ENCODE measurements at places on chromosomes 13 and 19. TPM values are rescaled to one million over a fixed set of nuclear protein-coding genes. Genes with fewer than 3 reads are reported as not detected.

- H3K4me1 ChIP-seq: no peaks in the 10 kb centered on the region
- H3K4me3 ChIP-seq: no peak overlapping the region
- DNase-seq: no peak
- H3K27me3 ChIP-seq: no peaks in the 10 kb centered on the region
Observed at GRCh38 chr13:22405891-22406290, 735.0 kb downstream of the FGF9 start.

DNA sequence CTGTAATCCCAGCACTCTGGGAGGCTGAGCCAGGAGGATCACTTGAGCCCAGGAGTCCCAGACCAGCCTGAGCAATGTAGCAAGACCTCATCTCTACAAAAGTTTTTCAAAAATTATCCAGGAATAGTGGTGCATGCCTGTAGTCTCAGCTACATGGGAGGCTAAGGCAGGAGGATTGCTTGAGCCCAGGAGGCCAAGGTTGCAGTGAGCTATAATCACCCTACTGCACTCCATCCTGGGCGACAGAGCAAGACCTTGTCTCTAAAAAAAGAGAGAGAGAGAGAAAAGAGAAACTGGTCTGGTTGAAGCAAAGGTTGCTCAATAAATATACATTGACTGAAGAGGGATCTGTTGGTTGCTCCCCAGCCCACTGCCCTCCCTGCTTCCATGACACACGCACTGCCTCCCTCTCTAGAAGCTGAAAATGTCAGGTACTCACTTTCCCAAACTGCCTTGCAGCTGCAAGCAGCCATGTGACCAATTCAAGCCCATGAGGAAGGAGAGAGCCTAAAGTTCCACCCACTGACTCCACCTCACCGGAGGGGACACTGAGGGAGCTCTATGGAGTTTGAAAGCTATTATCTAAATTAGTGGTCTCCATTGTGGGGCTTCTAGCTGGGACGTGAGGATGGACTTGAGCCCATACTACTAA is 14.0 kb downstream of the CEACAM16 start:
- H3K27me3 ChIP-seq: no peaks in the 10 kb centered on the region
- peaks cover 6% of the 10 kb centered on the region for H3K4me1 ChIP-seq
- no peak overlapping the region for H3K4me3 ChIP-seq
- H3K36me3 ChIP-seq: no peaks in the 10 kb centered on the region
- no peak for DNase-seq

- no peak overlapping the region for H3K27ac ChIP-seq
- H3K4me3 ChIP-seq: no peak overlapping the region
- 0 out of 2 replicates have a peak, but pooled peaks cover 3% of the 10 kb centered on the region for H3K36me3 ChIP-seq
- no peaks in the 10 kb centered on the region for H3K4me1 ChIP-seq
Observed at GRCh38 chr13:114072421-114072820, 60.0 kb downstream of the RASA3 start.

DNA sequence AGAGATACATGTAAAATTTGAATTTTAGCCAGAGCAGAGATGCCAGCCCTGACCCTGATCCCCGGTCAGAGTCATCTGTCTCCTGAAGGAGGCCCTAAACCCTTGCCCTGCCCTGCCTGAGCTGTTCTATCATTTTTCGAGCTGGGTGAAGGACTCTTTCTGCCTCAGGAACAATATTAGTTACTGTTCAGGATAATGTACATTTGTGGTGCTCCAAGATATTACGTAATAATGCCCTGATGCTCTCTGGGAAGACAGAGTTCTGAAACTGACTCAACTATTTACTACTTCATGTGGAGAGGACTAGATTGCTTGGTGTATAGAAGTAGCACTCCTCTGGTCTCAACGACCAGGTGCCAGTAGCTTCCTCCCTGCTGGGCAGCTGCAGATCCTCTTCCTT is 37.9 kb upstream of the UBL3 start:
- no peak overlapping the region for H3K27ac ChIP-seq
- H3K4me3 ChIP-seq: no peak overlapping the region
- H3K36me3 ChIP-seq: no peaks in the 10 kb centered on the region
- no peak for DNase-seq
- H3K4me1 ChIP-seq: no peaks in the 10 kb centered on the region

DNA sequence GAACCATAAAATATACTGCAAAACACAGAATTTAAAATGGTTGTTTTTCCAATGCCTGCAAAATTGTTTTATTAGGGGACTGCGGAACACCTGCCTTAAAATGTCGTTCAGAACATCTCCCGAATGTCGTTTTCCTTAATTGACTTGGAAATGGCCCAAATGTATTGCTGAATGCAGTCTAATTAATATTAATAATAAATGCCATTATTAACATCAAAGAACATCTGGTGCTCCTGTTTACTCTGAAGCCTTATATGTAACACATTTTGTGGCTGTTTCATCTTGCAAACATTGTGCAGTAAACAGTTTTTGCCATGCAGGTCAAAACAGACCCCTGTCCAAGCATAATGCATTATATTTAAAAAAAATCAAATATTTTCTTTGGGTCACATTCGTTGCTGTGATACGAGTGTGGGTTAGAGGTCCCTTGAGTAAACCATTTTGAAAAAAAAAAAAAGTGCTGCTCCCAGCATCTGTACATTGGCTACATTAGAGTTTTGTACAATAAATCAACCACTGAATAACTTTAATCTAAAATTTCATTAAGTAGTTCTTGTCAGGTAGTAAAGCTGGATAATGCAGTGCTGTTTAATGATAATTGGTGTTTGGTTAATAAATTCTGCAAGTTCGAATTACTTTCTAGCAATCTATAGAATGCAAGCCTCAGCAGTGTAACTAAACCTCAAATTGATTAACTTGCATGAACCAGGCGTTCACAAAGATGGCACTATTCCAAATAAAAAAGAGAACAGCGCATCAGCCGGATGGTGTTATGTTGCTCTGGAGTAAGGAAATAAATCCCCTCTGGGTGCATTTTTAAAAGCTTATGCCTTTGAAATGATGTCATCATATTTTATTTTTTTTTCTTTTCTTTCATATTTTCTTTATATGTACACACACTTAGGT is 140.2 kb downstream of the ZNF536 start:
- H3K4me3 ChIP-seq: no peak overlapping the region
- no peak for DNase-seq
- no peak overlapping the region for H3K27ac ChIP-seq
- 0 out of 2 replicates have a peak, but pooled peaks cover 3% of the 10 kb centered on the region for H3K27me3 ChIP-seq
- no peaks in the 10 kb centered on the region for H3K36me3 ChIP-seq

- peaks cover 30% of the 10 kb centered on the region for H3K27me3 ChIP-seq
- H3K4me1 ChIP-seq: no peaks in the 10 kb centered on the region
- H3K27ac ChIP-seq: no peak overlapping the region
- H3K36me3 ChIP-seq: no peaks in the 10 kb centered on the region
- H3K4me3 ChIP-seq: no peak overlapping the region
Observed at GRCh38 chr19:29311191-29311790, 98.3 kb upstream of the UQCRFS1 start.

DNA sequence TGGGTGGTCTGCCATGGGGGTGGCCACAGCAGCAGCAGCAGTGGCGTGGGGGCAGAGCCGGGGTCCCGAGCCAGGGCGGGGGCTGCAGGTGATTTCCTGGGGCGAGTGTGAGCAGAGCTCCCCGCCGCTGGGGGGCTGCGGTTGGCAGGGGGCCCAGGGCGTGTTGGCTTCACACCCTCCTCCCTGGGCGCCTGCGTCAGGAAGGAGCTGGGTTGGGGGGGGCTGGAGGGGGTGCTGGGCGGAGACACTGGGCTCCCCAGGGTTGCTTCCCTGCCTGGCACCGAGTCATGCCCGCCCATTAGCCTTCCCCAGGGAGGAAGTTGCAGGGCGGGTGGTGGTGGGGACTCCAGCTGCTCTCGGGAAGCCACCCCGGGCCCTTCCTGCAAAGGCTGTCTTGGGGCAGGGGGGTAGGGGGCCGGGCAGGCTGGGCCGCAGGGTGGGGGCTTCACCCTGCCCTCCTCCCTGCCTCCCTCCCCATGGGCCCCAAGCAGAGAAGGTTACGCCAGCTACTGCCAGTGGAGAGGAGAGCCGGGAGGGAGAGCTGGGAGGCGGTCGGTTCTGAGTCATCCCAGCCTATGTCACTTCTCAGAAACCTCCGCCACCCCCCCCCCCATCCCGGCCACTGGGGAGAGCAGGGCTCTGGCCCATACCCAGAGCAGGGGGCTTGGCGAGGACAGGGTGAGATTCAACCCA is 4.6 kb downstream of the MIDN start:
- no peaks in the 10 kb centered on the region for H3K27me3 ChIP-seq
- no peak for DNase-seq
- peak overlapping the region; percentile 68 for H3K4me3 ChIP-seq

DNA sequence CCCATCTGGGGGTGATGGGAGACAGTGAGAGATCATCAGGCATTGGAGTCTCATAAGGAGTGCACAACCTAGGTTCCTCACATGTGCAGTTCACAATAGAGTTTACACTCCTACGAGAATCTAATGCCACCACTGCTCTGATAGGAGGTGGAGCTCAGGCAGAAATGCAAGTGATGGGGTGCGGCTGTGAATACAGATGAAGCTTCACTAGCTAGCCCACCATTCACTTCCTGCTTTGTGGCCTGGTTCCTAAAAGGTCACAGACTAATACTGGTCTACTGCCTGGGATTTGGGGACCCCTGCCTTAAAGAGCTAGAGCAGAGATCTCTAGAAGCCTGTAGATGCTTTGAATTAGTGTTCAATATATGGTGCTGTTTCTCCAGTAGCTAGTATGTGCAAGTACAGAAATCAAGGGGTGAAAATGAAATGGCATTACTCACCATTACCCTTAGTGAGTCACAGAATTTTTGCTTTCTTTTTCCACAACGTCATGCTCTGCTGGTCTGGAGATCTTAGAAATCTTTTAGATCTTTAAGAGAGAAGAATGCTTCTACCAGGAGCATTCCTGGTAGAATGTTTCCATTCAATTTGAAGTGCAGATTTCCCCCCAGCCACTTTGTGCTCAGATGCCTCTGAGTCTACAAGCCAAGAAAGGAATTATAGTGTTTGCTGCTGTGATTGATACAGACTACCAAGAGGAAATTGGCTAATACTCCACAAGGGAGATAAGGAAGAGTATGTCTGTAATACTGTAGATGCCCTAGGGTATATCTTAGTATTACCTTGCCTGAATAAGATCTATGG is 2301.2 kb downstream of the PCDH9 start:
- H3K4me1 ChIP-seq: no peaks in the 10 kb centered on the region
- H3K4me3 ChIP-seq: no peak overlapping the region
- no peaks in the 10 kb centered on the region for H3K36me3 ChIP-seq
- no peaks in the 10 kb centered on the region for H3K27me3 ChIP-seq
- no peak overlapping the region for H3K27ac ChIP-seq

- H3K4me3 ChIP-seq: no peak overlapping the region
- H3K36me3 ChIP-seq: no peaks in the 10 kb centered on the region
- peaks cover 25% of the 10 kb centered on the region for H3K4me1 ChIP-seq
- no peak for DNase-seq
- H3K27ac ChIP-seq: no peak overlapping the region
- H3K27me3 ChIP-seq: no peaks in the 10 kb centered on the region
Observed at GRCh38 chr13:113851826-113852535, 11.9 kb downstream of the GAS6 start.

GRCh38 chr13:47397739-47398138 is 500.9 kb upstream of the HTR2A start:
- H3K27me3 ChIP-seq: no peaks in the 10 kb centered on the region
- DNase-seq: no peak
- H3K27ac ChIP-seq: no peak overlapping the region

ZNF799 gene
- total RNA-seq: 3.6 TPM

TYROBP gene
- total RNA-seq: 0.49 TPM

ZNF486 gene
- total RNA-seq: not detected

F7 gene
- total RNA-seq: not detected

PGLYRP1 gene
- not detected for total RNA-seq

CEACAM7 gene
- total RNA-seq: not detected

SOX1 gene
- total RNA-seq: not detected

CD37 gene
- 0.76 TPM for total RNA-seq

C19orf85 gene
- 0.34 TPM for total RNA-seq
